CD4-positive, alpha-beta T cell (primary cell): ENCODE measurements at places on chromosomes 2 and 18. TPM values are rescaled to one million over a fixed set of nuclear protein-coding genes. Genes with fewer than 3 reads are reported as not detected.

- no peak for DNase-seq
- H3K4me1 ChIP-seq, result no peaks in the 10 kb centered on the region
- peaks cover 4% of the 10 kb centered on the region for H3K27me3 ChIP-seq
- no peak overlapping the region for H3K4me3 ChIP-seq
Measured at GRCh38 chr2:217941886-217942728, 60.7 kb downstream of the TNS1 start.

- H3K27ac ChIP-seq, result no peak overlapping the region
- H3K4me1 ChIP-seq, result no peaks in the 10 kb centered on the region
- H3K36me3 ChIP-seq, result no peaks in the 10 kb centered on the region
- no peak for DNase-seq
Measured at GRCh38 chr2:215442401-215442787, 6.5 kb upstream of the FN1 start.

The ARHGAP15 gene
- total RNA-seq, result 158 TPM

DNA sequence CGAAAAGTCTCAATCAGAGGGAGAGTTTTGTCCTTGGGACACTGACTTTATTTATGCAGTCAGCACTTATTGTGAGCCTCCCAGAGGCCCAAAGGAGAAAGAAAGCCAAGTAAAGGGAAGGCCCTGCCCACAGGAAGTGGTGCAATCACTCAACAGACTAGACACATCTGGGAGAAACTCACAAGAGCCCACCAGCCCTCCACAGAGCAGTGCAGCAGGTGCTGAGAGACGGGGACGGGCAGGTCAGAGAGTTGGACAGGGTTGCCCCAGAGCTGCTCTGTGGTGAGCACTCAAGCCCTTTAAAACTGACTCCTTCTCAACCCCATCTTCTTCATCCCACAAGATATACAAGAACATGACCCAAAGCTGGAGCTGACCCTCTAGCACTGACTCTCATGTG is 96.0 kb downstream of the TFCP2L1 start:
- H3K27ac ChIP-seq, result no peak overlapping the region
- H3K4me1 ChIP-seq, result no peaks in the 10 kb centered on the region
- H3K4me3 ChIP-seq, result no peak overlapping the region
- H3K27me3 ChIP-seq, result no peaks in the 10 kb centered on the region
- no peak for DNase-seq

The INHBB gene
- total RNA-seq, result not detected

GRCh38 chr2:26469092-26469710 is 8.7 kb downstream of the OTOF start:
- no peaks in the 10 kb centered on the region for H3K4me1 ChIP-seq
- H3K36me3 ChIP-seq, result no peaks in the 10 kb centered on the region
- H3K27ac ChIP-seq, result no peak overlapping the region

GRCh38 chr2:229416116-229416694 is 145.1 kb upstream of the PID1 start:
- no peak for DNase-seq
- no peaks in the 10 kb centered on the region for H3K36me3 ChIP-seq
- H3K27me3 ChIP-seq, result no peaks in the 10 kb centered on the region
- H3K4me3 ChIP-seq, result no peak overlapping the region
- H3K4me1 ChIP-seq, result no peaks in the 10 kb centered on the region
- H3K27ac ChIP-seq, result no peak overlapping the region

GRCh38 chr2:207523005-207523404 is 6.8 kb upstream of the CREB1 start:
- DNase-seq, result no peak
- H3K36me3 ChIP-seq, result no peaks in the 10 kb centered on the region
- H3K4me3 ChIP-seq, result no peak overlapping the region
- H3K27me3 ChIP-seq, result no peaks in the 10 kb centered on the region
- no peak overlapping the region for H3K27ac ChIP-seq

The CDH7 gene
- total RNA-seq, result not detected

GRCh38 chr2:175366815-175367214 is 185.3 kb upstream of the ATP5MC3 start:
- H3K27me3 ChIP-seq, result peaks cover 26% of the 10 kb centered on the region
- no peak for DNase-seq
- no peak overlapping the region for H3K27ac ChIP-seq
- no peaks in the 10 kb centered on the region for H3K4me1 ChIP-seq
- no peaks in the 10 kb centered on the region for H3K36me3 ChIP-seq

The TCF4 gene
- total RNA-seq, result 3.2 TPM

- no peaks in the 10 kb centered on the region for H3K36me3 ChIP-seq
- no peaks in the 10 kb centered on the region for H3K27me3 ChIP-seq
- H3K27ac ChIP-seq, result no peak overlapping the region
- H3K4me1 ChIP-seq, result no peaks in the 10 kb centered on the region
Measured at GRCh38 chr2:57602733-57603132, 443.9 kb upstream of the VRK2 start.

- no peak for DNase-seq
- H3K36me3 ChIP-seq, result no peaks in the 10 kb centered on the region
- no peaks in the 10 kb centered on the region for H3K27me3 ChIP-seq
- H3K27ac ChIP-seq, result no peak overlapping the region
Measured at GRCh38 chr2:190653231-190653630, 4.3 kb downstream of the NAB1 start.

DNA sequence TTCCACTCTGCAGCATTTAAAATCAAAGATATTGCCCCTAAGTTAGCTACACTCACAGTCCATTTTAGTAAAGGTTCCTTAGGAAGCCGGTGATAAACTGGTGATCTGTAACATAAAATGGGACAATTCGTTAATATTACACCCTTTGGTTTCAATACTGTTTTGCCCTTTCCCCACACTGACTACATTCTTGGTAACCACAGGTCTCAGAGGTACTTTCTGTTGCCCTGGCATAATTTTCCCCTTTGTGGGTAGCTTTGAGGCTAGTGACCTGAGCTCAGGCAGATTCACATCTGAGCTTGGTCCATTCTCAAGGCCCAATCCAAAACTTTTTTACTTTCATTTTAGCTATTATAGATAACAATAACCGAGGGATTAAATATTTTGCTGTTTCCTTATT is 32.9 kb upstream of the CSRNP3 start:
- no peak overlapping the region for H3K4me3 ChIP-seq
- H3K4me1 ChIP-seq, result no peaks in the 10 kb centered on the region
- no peaks in the 10 kb centered on the region for H3K27me3 ChIP-seq
- H3K36me3 ChIP-seq, result no peaks in the 10 kb centered on the region
- no peak for DNase-seq

DNA sequence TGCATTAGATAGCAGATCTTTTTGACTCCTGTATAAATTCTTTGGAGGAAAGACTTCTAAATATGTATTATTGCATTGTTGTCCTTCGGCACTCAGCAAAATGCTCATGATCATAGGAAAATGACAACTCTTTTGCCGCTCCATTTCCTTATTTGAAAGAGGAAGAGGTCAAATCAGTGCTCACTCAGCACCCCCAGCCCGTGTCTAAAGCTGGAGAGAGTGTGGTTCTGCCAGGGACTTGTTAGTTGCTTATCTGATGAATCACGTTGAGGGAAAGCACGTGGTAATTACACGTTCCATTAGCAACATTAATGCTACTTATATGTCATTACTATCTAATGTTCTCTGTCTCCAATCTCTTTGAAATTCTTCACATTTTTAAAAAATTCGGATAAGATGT is 46.0 kb upstream of the MBP start:
- no peak overlapping the region for H3K4me3 ChIP-seq
- H3K36me3 ChIP-seq, result no peaks in the 10 kb centered on the region
- no peak for DNase-seq
- no peaks in the 10 kb centered on the region for H3K4me1 ChIP-seq
- no peak overlapping the region for H3K27ac ChIP-seq
- H3K27me3 ChIP-seq, result no peaks in the 10 kb centered on the region

- H3K4me1 ChIP-seq, result peaks cover 7% of the 10 kb centered on the region
- H3K36me3 ChIP-seq, result peaks cover 2% of the 10 kb centered on the region
- no peak overlapping the region for H3K4me3 ChIP-seq
- H3K27me3 ChIP-seq, result no peaks in the 10 kb centered on the region
Measured at GRCh38 chr2:47079515-47080412, 75.3 kb downstream of the STPG4 start.

The PLEK gene
- total RNA-seq, result 5.3 TPM

The C2orf15 gene
- 2.1 TPM for total RNA-seq

- no peak overlapping the region for H3K27ac ChIP-seq
- no peak for DNase-seq
- peaks cover 4% of the 10 kb centered on the region for H3K36me3 ChIP-seq
- no peak overlapping the region for H3K4me3 ChIP-seq
Measured at GRCh38 chr2:74328074-74328473, 15.1 kb downstream of the SLC4A5 start.

The KLHL30 gene
- total RNA-seq, result not detected

GRCh38 chr2:81061016-81061415 is 756.5 kb upstream of the LRRTM1 start:
- H3K27me3 ChIP-seq, result no peaks in the 10 kb centered on the region
- no peak for DNase-seq
- H3K36me3 ChIP-seq, result no peaks in the 10 kb centered on the region
- H3K4me3 ChIP-seq, result no peak overlapping the region
- H3K27ac ChIP-seq, result no peak overlapping the region
- no peaks in the 10 kb centered on the region for H3K4me1 ChIP-seq

DNA sequence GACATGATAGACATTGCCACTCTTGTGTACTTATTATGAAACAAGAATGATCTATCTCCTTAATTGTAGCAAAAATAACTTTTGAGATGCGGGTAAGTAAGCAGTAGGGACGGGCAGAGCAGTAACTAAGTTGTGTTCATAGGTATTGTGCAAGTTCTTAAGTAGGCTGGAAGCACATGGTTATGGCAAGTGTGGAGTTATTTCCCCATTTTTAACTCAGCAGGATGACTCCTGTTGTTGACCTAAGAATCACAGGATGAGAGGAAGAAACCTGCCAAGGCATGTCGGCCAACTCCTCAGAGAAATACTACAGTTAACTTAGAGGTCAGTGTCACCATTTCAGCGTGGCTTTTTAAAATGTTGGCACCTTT is 51.1 kb upstream of the FN1 start:
- H3K4me1 ChIP-seq, result no peaks in the 10 kb centered on the region
- no peaks in the 10 kb centered on the region for H3K27me3 ChIP-seq
- DNase-seq, result no peak

The POMC gene
- 4.5 TPM for total RNA-seq

The ERFE gene
- total RNA-seq, result not detected

The ARID5A gene
- total RNA-seq, result 326 TPM

GRCh38 chr2:201059961-201060755 is 11.3 kb downstream of the HYCC2 start:
- peaks cover 9% of the 10 kb centered on the region for H3K4me1 ChIP-seq
- DNase-seq, result no peak
- no peak overlapping the region for H3K4me3 ChIP-seq

GRCh38 chr18:36769611-36770314 is 59.0 kb downstream of the TPGS2 start:
- DNase-seq, result no peak
- no peak overlapping the region for H3K4me3 ChIP-seq
- H3K27me3 ChIP-seq, result peaks cover 5% of the 10 kb centered on the region
- H3K4me1 ChIP-seq, result peaks cover 8% of the 10 kb centered on the region

DNA sequence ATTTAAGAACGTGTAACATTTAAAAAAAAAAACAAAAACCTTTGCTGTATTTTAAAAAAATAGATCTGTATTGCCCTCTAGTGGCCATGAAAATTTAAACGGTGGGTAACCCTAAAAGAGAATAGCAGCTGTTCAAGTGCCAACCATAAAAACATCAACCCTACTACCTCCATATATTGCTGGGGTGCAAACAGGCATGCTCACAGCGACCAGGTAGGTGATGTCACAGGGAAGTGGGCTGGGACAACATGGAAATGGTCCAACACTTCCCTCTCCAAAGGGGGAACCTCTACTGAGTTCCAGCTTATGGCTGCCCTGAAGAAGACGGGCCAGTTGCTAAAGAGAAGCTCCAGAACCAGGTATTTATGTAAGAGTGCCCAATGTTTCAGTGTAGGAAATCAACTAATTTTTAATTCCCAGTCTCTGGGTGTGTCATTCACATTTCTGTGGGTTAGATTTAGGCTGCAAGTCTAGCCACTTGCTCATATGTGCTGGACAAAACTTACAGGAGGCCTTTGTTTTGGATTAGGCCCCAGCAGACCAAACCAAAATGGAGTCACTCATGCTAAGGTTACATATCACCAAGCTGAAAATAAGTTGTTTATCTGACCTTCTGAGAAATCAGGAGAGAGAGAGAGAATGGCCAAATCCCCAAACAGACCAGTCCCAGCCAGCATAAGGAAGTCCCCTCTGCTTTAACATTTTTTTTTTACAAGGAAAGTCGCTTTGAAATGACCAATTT is 54.5 kb downstream of the SKA1 start:
- no peaks in the 10 kb centered on the region for H3K27me3 ChIP-seq
- H3K36me3 ChIP-seq, result no peaks in the 10 kb centered on the region
- no peak overlapping the region for H3K27ac ChIP-seq
- no peak overlapping the region for H3K4me3 ChIP-seq
- DNase-seq, result no peak

- H3K4me3 ChIP-seq, result no peak overlapping the region
- H3K27me3 ChIP-seq, result no peaks in the 10 kb centered on the region
- no peak overlapping the region for H3K27ac ChIP-seq
Measured at GRCh38 chr2:55334728-55335127, 65.7 kb upstream of the MTIF2 start.

GRCh38 chr2:239816576-239817467 is 208.3 kb downstream of the NDUFA10 start:
- no peaks in the 10 kb centered on the region for H3K27me3 ChIP-seq
- no peaks in the 10 kb centered on the region for H3K4me1 ChIP-seq
- no peak for DNase-seq
- no peak overlapping the region for H3K27ac ChIP-seq

GRCh38 chr2:153100151-153100550 is 378.4 kb downstream of the RPRM start:
- no peak overlapping the region for H3K4me3 ChIP-seq
- no peaks in the 10 kb centered on the region for H3K27me3 ChIP-seq
- H3K4me1 ChIP-seq, result no peaks in the 10 kb centered on the region
- H3K27ac ChIP-seq, result no peak overlapping the region
- no peak for DNase-seq

- H3K27ac ChIP-seq, result no peak overlapping the region
- no peak overlapping the region for H3K4me3 ChIP-seq
- H3K27me3 ChIP-seq, result no peaks in the 10 kb centered on the region
- no peaks in the 10 kb centered on the region for H3K36me3 ChIP-seq
- no peaks in the 10 kb centered on the region for H3K4me1 ChIP-seq
- DNase-seq, result no peak
Measured at GRCh38 chr2:76310894-76311633, 600.3 kb upstream of the GCFC2 start.

- H3K4me3 ChIP-seq, result no peak overlapping the region
- DNase-seq, result no peak
- H3K27ac ChIP-seq, result no peak overlapping the region
- H3K36me3 ChIP-seq, result no peaks in the 10 kb centered on the region
- H3K4me1 ChIP-seq, result no peaks in the 10 kb centered on the region
Measured at GRCh38 chr2:187982668-187983067, 309.0 kb upstream of the GULP1 start.

- H3K4me3 ChIP-seq, result no peak overlapping the region
- no peak overlapping the region for H3K27ac ChIP-seq
Measured at GRCh38 chr2:237712477-237713377, 85.3 kb downstream of the LRRFIP1 start.

GRCh38 chr2:136384531-136385303 is 266.8 kb upstream of the CXCR4 start:
- no peak overlapping the region for H3K4me3 ChIP-seq
- no peaks in the 10 kb centered on the region for H3K27me3 ChIP-seq
- H3K36me3 ChIP-seq, result no peaks in the 10 kb centered on the region
- H3K4me1 ChIP-seq, result peaks cover 24% of the 10 kb centered on the region
- no peak overlapping the region for H3K27ac ChIP-seq

GRCh38 chr2:67881816-67882215 is 181.0 kb downstream of the C1D start:
- H3K36me3 ChIP-seq, result no peaks in the 10 kb centered on the region
- DNase-seq, result no peak
- peaks cover 2% of the 10 kb centered on the region for H3K27me3 ChIP-seq
- no peaks in the 10 kb centered on the region for H3K4me1 ChIP-seq

The MDH1B gene
- 0.25 TPM for total RNA-seq
